PC-3 (cell line): ENCODE measurements at places on chromosomes 7 and 10.

- no peak for DNase-seq
Observed at GRCh38 chr10:51487576-51487975, 211.8 kb downstream of the CSTF2T start.

DNA sequence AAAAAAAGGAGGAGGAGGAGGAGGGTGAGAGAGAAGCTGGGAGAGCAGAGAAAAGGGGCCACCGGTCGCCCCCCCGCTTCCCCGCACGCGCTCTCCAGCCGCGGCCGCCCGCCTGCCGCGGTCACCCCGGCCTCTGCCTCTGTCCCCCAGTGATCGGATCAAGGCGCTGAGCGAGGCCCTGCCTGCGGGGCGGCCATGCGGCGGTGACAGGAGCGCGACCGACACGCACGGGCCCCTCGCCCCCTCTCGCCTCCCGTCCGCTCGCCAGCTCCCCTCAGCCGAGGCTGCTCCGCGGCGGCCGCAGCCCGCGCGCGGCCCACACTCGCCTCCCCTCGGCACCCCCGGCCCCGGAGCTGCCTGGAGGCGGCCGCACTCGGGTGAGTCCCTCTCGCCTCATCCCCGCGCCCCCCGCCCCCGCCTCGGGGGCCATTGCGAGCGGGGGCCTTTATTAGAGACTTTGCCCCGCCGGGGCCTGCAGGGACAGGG, at the start of gene GTF2I:
TSS of gene GTF2I (plus strand) at position 27 of the 486 bp plus-strand sequence. CDS start 31,411 bp downstream, outside the sequence.
- no peak for DNase-seq

- no peak for DNase-seq
Observed at GRCh38 chr10:133442191-133442966, 11.4 kb upstream of the SCART1 start.

DNA sequence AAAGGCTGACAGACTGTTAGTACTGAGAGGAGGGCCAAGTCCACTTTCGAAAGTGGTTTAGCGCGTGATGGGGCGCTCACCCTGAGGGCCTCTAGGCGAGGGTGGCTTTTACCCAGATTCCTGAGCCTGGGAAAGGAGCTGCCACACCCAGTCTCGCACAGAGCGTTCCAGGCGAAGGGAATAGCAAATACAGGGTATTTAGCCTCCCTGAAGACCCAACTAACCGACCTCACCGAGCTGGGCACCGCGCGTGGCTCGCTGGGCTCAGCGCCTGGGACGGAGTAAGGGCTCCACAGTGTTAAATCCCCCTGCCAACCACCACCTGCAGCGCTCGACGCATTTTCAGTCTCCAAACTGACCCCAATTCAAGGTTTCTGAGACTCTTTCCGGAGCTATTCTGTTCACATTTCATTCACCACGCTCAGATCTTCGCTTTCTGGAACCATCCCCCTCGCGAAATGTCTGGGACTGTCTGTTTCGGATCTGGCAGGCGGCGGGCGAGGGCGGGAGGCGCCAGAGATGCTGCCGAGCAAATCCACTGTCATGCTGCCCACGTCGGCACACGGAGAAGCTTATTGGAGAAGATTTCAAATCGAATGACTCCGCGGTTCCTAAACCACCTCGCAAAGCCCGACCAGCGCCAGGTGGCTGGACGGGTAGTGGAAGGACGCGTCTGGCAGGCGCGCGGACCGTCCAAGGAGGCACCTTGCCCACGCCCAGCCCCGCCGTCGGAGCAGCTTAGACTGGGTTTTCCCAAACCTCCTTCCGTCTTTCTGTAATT, 1.4 kb upstream of the OSBPL3 start:
- peak; percentile 58 for DNase-seq

DNA sequence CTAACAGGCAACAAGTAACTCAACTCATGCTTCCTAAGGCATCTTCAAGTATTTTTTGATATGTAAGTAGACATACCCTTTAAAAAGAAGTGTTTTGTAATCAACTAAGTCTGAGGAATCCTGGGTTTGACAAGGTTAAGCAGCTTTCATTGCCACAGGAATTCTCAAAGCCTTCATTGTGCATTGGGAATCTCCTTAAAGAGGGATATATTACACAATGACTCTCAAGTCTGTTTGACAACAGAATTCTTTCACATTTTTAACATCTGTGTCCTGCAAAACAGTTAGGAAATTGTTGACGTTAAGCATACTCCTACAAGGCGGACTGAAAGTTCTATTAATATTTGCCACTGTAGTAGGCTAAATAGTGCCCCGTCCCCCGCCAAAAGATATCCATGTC, 71.4 kb downstream of the SGMS1 start:
- no peak for DNase-seq

DNA sequence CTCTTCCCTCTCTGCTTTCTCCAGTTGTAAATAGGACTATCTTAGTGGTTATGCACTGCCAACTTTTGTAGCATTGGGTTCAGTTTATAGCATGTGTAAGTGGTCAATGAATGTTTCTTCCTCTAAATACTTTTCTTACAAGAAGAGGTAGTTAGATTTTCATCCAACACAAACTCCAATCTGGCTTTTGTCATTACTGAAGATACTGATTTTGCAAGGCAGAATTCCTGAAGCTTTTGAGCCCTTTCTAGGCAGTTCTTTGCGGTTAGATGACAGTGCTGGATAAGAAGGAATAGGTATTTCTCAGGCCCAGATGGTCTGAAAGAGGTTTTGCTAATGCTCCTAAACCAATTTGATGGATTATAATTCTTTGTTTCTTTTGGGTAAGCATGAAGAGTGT, 60.5 kb downstream of the BICC1 start:
- DNase-seq, result no peak

DNA sequence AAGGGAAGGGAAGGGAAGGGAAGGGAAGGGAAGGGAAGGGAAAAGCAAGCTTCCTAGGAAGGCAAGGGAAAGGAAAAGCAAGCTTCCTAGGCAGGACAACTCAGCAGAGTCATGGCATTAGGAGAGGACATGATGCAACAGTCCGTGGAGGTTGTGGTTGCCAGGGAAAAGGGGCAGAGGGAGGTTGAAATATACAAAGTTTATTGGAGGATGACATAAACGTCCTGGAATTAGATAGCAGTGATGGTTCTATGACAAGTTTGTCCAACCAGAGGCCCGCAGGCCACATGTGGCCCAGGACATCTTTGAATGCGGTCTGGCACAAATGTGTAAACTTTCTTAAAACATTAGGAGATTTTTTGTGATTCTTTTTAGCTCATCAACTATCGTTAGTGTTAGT, 59.8 kb upstream of the OPN4 start:
- peak; percentile 77 for DNase-seq

- peak; percentile 57 for DNase-seq
Observed at GRCh38 chr10:32955299-32955772, 2.7 kb downstream of the ITGB1 start.
